NCI-H2081 treated with DMSO at 0.1 percent for 48 hours (cell line): ENCODE measurements at places on chromosomes 3 and 15.

GRCh38 chr15:73858062-73858461 lies 15.3 kb upstream of the TBC1D21 start:
- no peak for DNase-seq

DNA sequence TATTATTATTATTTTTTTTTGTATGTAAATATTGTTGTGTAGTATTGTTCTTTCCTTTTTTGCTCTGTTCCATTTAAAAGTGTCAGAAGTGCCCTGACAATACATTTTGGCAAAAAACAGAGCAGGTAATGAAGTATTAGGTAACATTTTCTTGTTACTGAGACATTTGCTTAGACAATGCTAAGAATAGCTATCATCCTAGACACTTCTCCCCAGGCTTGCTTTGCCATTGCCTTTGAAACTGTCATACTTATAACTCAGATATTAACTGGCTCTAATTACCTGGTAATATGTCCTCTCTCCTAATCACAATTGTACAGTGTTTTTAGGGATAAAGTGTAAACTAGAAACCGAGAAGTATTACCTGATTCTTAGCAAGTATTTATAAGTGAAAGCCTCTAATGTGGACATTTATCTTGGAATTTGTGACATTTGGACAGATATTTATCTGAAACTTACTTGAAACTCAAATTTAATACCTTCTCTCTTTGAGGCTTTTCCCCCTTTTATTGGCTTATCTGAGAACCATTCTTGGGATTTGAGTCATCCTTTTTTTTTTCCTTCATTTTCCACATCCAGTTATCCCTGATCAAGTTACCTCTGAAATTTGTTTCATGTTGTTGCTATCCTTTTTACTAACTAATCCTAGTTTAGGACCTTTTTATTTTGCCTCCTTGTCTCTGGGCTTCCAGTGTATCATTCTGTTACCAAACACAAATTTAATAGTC lies 13.1 kb downstream of the ARIH1 start:
- DNase-seq = no peak

GRCh38 chr15:28952666-28953491 lies 67.1 kb downstream of the APBA2 start:
- no peak for DNase-seq

DNA sequence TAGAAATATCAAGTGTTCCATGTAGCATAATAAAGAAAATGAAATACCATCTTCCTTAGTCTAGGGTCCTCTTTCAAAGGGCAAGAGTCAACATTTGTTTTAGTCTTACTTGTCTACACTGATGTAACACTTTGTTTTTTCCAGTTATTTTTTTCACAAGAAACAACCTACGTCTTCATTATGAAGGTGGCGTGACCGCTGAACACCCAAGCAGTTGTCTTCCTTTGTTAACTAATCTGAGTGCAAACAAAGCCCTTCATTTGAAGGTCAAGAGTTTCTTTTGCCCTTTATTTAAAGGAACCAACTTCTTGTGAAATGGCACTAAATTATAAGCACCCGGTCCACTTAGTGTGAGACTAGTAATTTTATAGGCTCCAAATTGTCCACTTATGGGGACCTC lies 73.2 kb downstream of the CD47 start:
- no peak for DNase-seq

GRCh38 chr3:30774062-30774461 lies 120.4 kb downstream of the GADL1 start:
- no peak for DNase-seq

- DNase-seq = no peak
Measured at GRCh38 chr3:141348837-141349236, 19.5 kb upstream of the ZBTB38 start.

- DNase-seq = no peak
Measured at GRCh38 chr15:101213570-101213969, 38.3 kb downstream of the CHSY1 start.
